ENCODE measurements at places on chromosomes 5 and 9.

GRCh38 chr9:137502008-137502911 is 43.1 kb upstream of the NSMF start:
- DNase-seq, result no peak

DNA sequence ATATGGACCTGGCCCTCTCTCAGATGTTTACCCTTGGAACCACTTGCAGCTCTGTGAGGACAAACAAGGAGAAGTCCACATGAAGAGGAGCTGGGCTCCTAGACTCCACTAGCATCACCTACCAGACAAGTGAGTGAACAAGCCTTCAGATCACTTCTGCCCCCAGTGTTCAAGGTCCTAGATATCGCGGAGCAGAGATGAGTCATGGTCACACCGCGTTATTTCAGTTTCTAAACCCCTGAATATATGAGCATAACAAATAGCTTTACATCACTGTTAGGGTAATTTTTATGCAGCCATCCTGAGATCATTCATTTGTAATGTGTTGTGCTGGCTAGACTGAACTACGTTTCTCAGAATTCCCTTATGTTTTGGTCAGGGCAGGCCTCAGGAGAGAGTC is 77.0 kb upstream of the DAP start:
- DNase-seq, result no peak

GRCh38 chr9:115717298-115717697 is 436.3 kb upstream of the PAPPA start:
- no peak for DNase-seq

- no peak for DNase-seq
Observed at GRCh38 chr9:26301659-26302058, 590.9 kb downstream of the CAAP1 start.

DNA sequence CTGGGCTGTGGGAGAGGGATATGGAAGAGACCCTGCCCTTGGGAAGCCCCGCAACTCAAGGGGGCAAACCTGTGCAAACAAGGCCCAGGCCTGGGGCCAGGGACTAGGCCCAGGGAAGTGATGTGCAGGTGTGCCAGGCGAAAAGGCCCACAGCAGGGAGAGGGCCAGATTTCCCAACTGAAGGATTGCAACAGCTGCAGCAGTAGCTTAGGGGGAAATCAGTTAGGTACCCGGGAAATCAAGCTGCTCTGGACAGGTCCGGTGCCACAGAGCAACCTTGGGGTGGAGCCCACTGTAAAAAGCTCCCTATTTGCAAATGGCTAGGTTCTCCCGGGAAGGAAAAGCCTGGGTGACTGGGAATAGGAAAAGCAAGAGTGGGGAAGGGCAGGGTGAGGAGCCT is 10.4 kb downstream of the GRIN1 start:
- no peak for DNase-seq

DNA sequence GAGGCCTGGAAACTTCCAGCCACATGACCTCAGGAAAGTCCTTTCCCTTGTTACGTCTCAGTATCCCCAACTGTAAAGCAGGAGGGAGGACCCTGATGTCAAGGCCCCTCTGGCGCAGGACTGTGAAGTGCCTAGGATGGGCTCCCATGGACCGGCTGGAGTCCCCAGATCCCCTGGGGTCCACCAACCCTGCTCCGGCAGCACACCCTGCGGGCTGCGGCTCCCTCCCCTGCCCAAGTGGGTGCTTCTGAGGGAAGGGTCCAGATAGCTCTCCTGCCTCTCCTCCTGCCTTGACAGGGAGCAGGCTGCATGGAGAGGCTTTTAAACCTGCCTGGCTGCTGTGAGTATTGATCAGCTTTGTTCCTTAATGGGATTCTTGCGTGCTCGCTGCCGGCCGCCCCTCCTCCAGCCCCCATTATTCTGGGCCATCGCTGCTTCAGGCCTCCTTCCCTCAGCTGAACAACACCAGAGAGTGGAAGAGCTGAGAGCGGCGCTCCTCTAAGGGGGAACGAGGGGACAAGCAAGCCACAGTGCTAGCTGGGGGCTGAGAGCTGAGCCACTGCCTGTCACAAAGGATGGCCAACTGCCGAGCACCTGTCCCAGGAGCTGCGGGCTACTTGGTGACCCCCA is 25.6 kb upstream of the NTNG2 start:
- DNase-seq, result no peak

DNA sequence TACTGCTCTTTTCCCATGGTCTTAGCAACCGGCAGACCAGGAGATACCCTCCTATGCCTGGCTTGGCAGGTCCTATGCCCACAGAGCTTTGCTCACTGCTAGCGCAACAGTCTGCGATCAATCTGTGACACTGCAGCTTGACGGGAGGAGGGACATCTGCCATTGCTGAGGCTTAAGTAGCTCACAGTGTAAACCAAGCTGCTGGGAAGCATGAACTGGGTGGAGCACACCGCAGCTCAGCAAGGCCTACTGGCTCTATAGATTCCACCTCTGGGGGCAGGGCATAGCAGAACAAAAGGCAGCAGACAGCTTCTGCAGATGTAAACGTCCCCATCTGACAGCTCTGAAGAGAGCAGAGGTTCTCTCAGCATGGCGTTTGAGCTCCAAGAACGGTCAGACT is 40.4 kb downstream of the MCTP1 start:
- DNase-seq, result no peak

GRCh38 chr5:14200312-14200990 is 57.3 kb downstream of the TRIO start:
- DNase-seq, result no peak

- DNase-seq, result no peak
Observed at GRCh38 chr5:2542026-2542425, 209.5 kb downstream of the IRX2 start.

- DNase-seq, result no peak
Observed at GRCh38 chr5:160435532-160435931, 13.9 kb downstream of the PTTG1 start.

DNA sequence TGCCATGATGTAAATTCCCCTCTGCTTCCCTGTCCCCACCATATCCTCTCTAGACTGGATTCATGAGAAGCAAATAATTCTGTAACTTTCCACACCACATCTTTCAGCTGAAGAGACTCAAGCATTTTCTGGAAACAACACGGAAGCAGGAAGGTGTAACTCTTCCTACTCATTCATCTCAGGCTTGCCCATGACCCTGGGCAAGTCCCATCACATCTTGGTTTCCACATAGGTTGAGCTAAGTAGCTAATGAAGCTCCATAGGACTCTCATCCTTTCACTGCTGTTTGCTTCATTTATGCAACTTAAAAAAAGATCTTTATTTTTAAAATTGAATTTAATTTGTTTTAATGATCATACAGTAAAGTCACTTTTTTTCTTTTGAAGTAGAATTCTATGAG is 32.7 kb upstream of the STARD4 start:
- DNase-seq, result no peak

GRCh38 chr5:125439243-125439642 is 692.8 kb upstream of the ZNF608 start:
- no peak for DNase-seq

- DNase-seq, result no peak
Observed at GRCh38 chr5:1641041-1641440, 117.3 kb upstream of the LPCAT1 start.

GRCh38 chr5:37859805-37860204 is 20.0 kb upstream of the GDNF start:
- DNase-seq, result no peak

DNA sequence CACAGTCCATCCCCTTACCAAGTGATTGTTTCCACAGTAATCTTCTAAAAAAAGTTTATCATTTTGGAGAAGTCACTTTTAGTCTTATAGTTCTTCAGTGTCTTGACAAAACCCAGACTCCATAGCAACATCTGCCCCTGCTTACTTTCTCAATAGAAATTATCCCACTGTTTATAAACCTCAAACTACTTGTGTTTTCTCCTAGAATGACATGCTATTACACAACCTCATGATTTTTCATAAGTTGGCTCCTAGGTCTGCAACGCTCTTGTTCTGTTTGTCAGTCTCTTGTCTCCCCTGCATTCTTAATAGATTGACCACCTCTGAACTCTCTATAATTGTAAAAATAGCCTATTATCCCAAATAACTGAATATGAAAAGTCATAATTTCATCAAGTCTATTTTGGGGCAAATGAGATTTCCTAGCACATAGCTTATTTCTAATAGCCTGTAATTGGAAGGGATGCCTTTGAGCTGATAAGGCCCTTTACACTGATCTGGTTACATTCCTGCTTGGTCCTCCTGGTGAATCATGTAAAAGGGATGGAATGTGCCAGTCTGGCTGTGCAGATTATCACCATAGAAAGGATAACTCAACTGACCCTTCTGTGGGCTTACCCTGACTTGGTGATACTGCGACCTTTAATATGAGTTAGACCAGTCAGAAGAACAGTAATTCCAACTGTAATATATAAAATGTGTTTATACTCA is 69.6 kb downstream of the CHSY3 start:
- DNase-seq, result no peak

DNA sequence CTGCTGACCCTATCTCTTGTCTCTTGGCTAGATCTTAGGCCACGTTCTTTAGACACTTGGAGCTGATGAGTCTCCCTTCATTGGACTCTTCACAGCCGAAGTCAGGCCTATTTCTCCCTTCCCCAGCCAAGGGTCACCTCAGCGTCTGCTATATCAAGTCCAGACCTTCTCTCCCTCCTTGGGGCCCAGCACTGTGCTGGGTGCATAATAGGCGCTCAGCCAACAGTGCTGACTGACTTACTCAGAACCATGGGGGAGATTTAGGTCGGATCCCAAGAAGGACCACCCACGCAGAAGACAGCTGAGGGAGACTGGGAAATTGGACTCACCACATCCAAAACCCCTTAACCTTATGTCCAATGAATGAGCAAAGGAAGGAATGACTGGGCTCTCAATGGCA is 5.6 kb upstream of the AMBP start:
- no peak for DNase-seq

GRCh38 chr9:125997196-125997823 is 250.1 kb downstream of the PBX3 start:
- no peak for DNase-seq

GRCh38 chr5:156375895-156376495 is 49.0 kb downstream of the SGCD start:
- DNase-seq, result no peak

DNA sequence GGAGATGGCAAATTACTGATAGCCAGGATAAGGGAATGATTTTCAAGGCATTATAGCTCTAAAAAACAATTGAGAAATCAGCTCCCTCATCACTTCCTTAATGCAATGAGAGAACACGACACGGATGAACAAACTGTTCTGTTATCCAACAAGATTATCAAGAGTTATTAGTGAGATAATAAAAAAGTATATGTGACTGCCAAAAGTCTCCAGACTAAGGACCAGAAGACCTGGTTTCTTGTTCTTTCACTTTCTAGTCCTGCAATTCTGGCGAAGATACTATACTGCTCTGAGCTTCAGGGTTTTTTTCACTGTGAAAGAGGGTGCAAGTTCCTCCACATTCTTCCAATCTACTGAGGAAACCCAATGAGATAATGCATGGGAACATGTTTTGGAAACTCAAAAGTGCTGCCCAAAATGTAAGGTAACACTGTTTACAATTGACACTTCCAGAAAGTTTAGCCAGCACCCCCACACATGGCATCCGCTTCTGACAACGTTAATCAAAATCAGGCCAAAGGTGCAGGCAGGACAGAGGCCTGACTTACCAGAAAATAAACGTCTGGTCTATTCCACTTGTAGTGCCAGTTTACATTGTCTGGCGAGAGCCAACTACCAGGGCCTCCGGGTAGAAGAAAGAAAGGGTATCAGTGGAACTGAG is 254.2 kb downstream of the DOCK8 start:
- peak; percentile 9 for DNase-seq

GRCh38 chr5:14504332-14504727 is 77.3 kb upstream of the OTULINL start:
- DNase-seq, result no peak

DNA sequence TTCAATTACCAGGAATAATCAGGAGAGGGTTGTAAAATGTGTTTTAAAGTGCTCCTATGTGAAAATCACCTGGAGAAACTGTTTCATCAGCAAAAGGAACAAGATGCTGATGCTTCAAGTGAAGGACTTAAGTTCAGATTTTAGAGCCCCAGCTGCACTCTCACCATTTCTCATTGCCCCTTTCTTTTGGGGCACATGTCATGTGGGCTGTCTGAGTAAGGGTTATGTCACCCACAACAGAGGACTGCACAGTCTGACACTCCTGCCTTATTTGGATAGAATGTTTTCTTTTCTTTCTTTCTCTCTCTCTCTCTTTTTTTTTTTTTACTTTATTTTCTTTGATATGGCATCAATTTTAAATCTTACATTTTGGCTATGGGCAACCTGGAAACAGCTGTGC is 204.1 kb upstream of the EFNA5 start:
- no peak for DNase-seq

- no peak for DNase-seq
Observed at GRCh38 chr5:31889001-31889561, 250.2 kb downstream of the PDZD2 start.

DNA sequence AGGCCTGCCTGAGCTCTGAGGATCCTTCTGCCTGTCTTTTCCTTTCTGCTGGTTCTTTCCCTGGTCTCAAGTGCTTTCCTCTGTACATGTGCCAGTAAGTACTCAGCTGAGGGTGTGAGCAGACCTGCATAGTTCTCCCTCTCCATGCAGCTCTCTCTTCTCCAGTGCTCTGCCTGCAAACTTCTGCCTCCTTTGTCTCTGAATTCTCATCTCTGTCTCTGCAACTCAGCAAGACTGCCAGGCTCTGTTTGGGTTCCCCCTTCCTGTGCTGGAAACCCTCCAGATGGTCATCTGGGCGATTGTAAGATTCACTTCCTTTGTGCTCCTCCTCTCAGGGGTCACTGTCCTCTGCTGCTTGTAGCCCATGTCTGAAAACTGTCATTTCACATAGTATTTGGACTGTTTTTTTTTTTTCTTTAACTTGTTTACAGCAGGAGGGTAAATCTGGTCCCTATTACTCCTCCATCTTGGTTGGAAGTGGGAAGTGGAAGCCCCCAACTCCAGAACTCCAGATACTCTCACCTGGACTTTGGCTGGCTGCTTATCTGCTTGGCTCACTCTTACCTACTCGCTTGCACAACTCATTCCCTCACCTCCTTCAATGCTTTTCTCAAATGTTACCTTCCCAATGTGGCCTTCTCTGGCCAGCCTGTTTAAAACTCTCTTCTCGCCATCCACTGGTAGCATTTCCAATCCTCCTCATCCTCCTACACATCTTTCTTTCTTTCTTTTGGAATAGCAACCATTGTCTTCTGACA is 175.3 kb upstream of the TBC1D2 start:
- no peak for DNase-seq

DNA sequence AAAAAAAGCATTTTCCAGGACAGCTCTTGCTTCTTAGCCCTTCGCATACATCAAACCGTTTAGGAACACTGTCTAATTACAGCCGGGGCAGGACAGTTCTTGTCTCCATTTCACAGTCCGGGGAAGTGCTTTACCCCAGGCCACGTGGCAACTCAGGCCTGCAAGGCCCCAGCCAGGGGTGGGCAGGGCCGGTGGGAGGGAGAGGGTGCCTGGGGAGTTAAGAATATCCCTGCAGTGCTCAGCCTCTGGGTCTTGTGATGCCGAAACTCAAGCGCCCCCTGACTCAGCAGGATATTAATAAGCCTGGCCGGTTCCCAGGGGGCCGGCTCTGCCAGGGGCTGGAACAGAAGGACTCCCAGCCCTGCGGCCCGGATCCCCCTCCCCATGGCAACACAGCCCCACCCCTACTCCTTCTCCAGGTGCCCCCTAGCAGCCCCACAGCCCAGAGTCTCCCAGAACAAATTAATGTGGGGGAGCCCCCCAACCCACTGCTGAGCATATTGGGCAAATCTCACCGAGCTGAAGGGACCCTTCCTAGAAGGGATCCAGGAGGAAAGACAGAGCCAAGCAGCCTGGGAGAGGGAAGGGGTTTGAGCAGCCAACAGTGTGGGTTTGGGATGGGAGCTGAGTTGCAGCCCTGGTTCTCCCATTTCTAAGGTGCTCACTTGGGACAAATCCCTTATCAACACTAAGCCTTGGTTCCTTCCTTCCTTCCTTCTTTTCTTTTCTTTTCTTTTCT is 45.3 kb downstream of the PLPP7 start:
- DNase-seq, result no peak

GRCh38 chr9:8784838-8785237 is 985.3 kb upstream of the DMAC1 start:
- DNase-seq, result no peak
